ENCODE measurements at places on chromosomes 7 and 10. TPM values are rescaled to one million over a fixed set of nuclear protein-coding genes. Genes with fewer than 3 reads are reported as not detected.

GRCh38 chr7:118771672-118772071 is 547.2 kb downstream of the ANKRD7 start:
- H3K27me3 ChIP-seq = no peaks in the 10 kb centered on the region
- DNase-seq = no peak
- no peaks in the 10 kb centered on the region for H3K36me3 ChIP-seq
- H3K27ac ChIP-seq = no peak overlapping the region
- no peak overlapping the region for H3K4me3 ChIP-seq

DNA sequence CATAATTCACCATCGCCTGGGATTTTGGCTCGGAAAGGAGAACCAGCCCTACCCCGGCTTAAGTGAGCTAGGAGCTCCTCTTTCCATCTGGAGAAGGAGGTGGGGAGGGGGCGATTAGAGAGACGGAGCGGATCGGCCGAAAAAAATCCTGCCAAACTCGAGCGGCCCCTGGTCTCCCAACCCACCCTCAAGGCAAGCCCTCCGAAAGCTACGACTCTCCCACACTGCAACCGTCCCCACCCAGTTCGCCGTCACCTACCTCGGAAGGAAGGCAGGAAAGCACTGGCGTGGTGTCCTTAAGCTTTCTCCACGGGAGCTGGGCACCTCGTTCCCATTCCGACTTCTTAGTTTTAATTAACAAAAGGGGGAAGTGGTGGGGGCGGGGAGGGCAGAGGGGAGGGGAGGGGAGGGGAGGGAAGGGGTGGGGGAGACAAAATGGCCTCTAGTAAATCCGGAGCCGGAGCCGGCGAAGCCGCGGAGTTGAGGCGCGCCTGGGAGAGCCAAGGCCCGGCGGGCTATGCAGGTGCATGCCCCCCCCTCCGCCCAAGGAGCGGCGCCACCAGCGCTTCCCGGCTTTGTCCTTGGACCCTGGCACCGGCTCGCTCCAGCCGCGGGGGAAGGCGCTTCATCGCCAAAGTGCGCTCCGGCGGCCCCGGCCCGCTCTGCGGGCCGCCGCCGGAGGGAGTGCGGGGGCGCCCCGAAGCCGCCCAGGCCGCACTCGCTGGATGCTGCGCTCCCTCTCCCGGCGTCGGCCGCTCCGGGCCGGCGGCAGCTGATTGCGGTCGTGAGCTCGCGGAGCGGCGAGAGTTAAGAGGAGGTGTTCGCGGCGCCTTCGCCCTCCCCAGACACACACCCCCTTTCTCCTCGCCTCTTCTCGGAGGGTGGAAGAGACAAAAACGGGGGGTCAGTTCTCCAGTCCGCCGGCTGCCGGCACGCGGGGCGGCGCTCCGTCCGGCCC is at the start of gene LRRC4:
Gene LRRC4 (minus strand): TSS at position 784 of the 958 bp plus-strand sequence. CDS start 797 bp downstream, outside the sequence.
- peaks cover 6% of the 10 kb centered on the region for H3K27me3 ChIP-seq
- no peak for DNase-seq
- peak within 1 kb of the TSS; percentile 93 for H3K4me3 ChIP-seq
- no peak within 1 kb of the TSS for H3K27ac ChIP-seq
- H3K4me1 ChIP-seq = peaks cover 23% of the 10 kb centered on the region

Gene TMEM120A
- total RNA-seq = 21.7 TPM

GRCh38 chr10:27479016-27479415 is 25.1 kb upstream of the RAB18 start:
- H3K4me3 ChIP-seq = no peak overlapping the region
- H3K36me3 ChIP-seq = no peaks in the 10 kb centered on the region
- peaks cover 3% of the 10 kb centered on the region for H3K4me1 ChIP-seq
- peaks cover 7% of the 10 kb centered on the region for H3K27me3 ChIP-seq
- no peak overlapping the region for H3K27ac ChIP-seq

DNA sequence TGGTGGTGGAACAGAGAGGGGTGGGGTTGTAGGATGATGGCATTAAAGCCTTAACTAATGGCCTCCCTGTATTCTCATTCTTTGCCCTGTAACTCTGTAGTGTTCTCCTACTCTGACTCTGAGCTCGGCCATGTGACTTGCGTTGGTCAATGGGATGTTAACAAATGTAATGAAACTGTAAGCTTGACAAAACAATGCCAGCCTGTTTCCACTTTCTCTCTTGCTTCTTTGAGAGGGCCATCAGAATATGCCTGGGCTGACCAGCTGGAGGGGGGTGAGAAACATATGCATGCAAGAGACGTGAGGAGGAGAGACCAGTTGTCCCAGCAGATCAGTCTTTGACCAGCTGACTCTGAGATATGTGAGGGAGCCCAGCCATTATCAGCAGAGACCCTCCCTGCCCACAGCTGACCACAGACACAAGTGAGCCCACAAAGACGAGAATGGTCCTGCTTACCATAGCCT is 100.6 kb downstream of the ICA1 start:
- H3K27me3 ChIP-seq = no peaks in the 10 kb centered on the region
- H3K27ac ChIP-seq = no peak overlapping the region
- no peaks in the 10 kb centered on the region for H3K4me1 ChIP-seq
- no peak for DNase-seq

Gene WNT8B
- total RNA-seq = not detected

- H3K27me3 ChIP-seq = peaks cover 23% of the 10 kb centered on the region
- no peak for DNase-seq
- no peaks in the 10 kb centered on the region for H3K36me3 ChIP-seq
- H3K4me3 ChIP-seq = no peak overlapping the region
- no peak overlapping the region for H3K27ac ChIP-seq
Observed at GRCh38 chr7:140982508-140982907, 32.2 kb downstream of the MRPS33 start.

Gene STEAP4
- total RNA-seq = 0.42 TPM

Gene FBXL13
- 1.4 TPM for total RNA-seq

GRCh38 chr10:121792198-121792597 is 135.6 kb downstream of the ATE1 start:
- no peak for DNase-seq
- peaks cover 6% of the 10 kb centered on the region for H3K36me3 ChIP-seq
- no peak overlapping the region for H3K4me3 ChIP-seq
- peaks cover 6% of the 10 kb centered on the region for H3K4me1 ChIP-seq
- H3K27ac ChIP-seq = peak overlapping the region; percentile 32

Gene HOGA1
- total RNA-seq = not detected
